Activated naive CD4-positive, alpha-beta T cell treated with anti-CD3 and anti-CD28 coated beads for 36 hours (primary cell): ENCODE measurements at places on chromosomes 7 and 10.

- DNase-seq = peak; percentile 43
These were observed 83.2 kb downstream of the GATA3 start for GRCh38 chr10:8137726-8138125.

- no peak for DNase-seq
These were observed 159.8 kb downstream of the FOXP2 start for GRCh38 chr7:114574384-114574783.

DNA sequence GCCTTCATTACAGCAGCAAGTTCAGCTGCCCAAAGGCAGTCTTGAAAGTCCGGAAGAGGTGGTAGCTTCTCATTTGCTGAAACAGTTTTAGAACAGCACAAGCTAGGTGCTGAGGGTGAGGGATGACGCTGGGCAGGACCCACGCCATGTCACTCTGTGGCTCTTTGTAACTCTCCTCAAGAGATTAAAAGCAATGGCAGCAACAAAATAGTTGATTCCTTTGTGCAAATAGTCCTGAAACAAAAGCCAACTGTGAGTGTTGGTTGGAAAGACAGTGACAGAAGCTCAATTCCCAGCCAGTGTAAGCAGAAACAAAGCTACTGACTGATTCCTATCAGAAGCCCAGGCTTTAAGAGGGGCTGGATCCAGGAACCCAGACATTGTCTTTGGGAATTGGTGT is 47.6 kb upstream of the AQP1 start:
- DNase-seq = no peak

- DNase-seq = no peak
These were observed 166.2 kb downstream of the ZNF365 start for GRCh38 chr10:62540389-62540788.

DNA sequence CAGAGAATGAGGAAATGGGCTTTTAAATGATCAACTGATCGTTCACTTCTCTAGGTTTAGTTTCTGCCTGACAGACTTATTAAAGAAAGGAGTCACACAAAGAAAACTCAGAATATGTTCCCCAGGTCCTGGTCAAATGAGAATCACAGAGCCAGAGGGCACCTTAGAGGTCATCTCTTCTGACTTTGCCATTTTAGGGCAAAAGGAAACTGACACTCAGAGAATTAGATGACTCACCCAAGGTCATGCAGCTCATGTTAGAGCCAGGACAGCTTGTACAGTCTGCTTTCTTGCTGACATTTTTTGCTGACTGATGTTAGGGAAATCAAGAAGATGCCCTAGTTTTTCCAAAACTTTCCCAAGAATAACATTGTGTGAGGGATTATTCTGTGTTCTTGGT is 312.7 kb upstream of the SP8 start:
- no peak for DNase-seq

DNA sequence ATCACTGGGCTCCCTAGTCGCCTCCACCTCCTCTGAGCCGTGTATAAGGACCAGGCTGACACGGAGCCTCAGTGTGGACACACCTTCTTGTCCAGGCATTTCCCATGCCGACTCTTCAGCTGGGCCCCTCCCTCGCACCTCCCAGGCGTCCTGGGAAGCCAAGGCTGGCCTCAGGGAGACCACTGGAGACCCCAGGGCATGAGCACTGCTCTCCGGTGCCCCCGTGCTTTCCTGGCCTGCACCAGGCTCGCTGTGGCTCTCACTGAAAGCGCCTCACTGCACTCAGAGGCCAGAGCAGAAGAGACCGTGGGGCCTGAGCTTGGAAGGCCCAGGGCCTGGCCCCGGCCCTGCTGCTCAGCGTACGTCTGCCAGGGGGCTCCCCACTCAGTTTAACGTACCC is 31.4 kb downstream of the LRRC27 start:
- no peak for DNase-seq

- no peak for DNase-seq
These were observed 102.4 kb downstream of the LRRC4 start for GRCh38 chr7:127928852-127929251.

DNA sequence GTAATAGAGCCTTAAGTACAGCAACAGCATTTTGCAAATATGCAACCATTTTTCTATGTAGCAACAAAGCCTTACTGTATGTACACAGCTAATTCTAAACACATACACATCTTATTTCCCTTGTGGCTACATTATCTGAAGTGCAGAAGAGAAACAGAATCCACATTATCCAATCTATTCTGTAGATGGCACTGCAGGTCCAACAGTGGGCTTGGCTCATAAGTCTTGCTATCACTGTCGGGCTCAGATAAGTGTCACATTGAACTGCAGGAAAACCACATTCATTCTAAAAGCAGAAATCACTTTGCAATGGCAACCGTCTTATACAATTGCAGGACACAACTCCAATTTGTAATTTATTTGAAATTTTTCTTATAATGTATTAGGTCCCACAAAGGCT is 109.8 kb upstream of the NOBOX start:
- DNase-seq = peak; percentile 6

GRCh38 chr7:95509199-95509598 is 23.5 kb downstream of the ASB4 start:
- DNase-seq = no peak

DNA sequence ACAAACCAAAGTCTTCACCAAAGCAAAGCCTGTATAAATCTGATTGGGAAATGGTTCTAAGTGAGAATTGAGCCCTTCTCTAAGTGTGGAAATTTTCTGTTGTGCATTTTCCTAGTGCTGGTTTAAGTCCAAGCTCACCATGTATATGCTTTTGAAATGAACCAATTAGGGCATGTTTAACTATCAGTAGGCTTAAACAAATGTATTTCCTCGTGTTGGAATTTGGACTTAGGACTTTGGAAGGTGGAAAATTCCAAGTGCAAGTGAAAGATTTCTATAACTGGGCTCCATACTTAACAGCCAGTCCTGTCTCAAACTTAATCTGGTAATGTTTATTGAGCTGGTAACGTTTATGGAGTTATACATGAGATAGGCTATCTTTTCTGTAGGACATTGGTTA is 28.5 kb downstream of the CCNY start:
- no peak for DNase-seq

DNA sequence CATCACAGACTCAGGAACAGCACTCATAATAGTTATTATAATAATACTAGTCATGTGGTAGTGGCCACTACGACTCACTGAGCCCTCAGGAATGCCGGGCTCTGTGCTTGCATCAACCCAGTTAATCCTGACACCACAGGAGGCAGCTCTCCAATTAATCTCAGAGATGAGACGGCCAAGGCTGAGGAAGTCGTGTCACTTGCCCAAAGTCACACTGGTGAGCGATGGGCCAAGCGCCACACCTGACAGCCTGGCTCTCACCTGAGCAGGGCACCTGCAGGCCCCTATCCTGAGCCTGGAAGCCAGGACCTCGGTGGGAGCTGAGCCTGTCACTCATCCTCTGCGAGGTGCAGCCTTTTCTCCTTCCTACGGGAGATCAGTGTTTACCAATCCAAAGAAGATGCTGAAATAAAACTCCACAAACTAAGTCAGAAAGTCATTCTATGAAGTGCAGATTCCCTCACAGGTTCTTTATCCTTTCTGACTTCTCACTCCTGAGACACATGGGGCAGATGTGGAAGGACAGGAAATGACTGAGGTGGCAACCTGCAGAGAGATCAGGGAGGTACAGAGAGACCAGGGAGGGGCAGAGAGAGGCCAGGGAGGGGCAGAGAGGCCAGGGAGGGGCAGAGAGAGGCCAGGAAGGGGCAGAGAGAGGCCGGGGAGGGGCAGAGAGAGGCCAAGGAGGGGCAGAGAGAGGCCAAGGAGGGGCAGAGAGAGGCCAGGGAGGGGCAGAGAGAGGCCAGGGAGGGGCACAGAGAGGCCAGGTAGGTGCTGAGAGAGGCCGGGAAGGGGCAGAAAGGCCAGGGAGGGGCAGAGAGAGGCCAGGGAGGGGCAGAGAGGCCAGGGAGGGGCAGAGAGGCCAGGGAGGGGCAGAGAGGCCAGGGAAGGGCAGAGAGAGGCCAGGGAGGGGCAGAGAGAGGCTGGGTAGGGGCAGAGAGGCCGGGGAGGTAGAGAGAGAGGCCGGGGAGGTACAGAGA is 38.5 kb downstream of the VIPR2 start:
- no peak for DNase-seq

- no peak for DNase-seq
These were observed 86.3 kb downstream of the KAT6B start for GRCh38 chr10:74912682-74913081.

- DNase-seq = no peak
These were observed 344.0 kb downstream of the ARL4A start for GRCh38 chr7:13031468-13031867.

DNA sequence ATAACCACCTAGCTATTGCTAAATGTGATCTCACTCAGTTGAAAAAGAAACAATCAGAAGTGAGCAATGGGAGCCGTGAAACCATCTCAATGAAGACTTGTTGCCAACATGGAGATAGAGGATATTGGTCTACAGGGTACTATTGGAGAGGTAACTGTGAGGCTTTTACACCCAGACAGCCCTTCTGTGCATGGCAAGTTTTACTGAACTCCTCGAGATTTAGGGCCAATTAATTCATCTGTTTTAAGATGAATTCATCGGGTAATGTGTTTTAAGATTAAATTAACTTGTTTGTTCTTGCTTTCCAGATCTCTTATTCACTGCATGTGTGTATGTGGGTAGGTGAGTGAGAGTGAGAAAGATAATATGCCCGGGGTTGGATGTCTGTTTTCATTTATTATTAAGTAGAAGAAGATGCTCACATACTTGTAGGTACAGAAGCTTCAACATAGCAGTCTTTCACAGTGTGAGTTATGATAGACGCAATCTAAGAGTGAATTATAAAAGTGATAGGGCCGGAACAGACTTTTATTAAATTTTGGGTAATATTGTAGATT is 323.8 kb downstream of the EXOC4 start:
- no peak for DNase-seq

DNA sequence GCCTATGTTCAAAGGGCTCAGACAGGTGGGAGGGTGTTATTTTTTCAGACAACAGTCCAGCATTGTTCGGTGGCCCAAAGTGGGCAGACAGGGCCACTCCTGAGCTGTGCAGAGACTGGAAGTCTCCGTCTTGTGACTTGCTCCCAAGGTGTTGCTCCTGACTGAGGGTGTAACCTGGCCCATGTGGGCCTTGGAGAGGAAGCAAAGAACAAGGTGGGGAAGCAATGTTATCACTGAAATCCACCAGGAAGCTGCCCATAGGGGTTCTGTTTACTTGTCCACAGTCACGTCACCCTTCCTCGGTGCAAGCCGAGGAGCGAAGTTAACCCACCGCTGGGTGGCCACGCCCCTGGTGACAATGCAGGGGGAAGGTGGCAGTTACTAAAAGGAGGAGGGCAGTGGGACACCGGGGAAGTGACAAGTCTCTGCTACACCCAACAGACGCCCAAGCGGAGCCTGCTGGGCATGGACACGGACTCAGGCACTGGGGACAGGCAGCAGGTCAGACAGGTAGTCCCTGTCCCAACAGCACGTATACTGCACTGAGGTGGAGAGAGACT is 311.6 kb upstream of the MKI67 start:
- no peak for DNase-seq

DNA sequence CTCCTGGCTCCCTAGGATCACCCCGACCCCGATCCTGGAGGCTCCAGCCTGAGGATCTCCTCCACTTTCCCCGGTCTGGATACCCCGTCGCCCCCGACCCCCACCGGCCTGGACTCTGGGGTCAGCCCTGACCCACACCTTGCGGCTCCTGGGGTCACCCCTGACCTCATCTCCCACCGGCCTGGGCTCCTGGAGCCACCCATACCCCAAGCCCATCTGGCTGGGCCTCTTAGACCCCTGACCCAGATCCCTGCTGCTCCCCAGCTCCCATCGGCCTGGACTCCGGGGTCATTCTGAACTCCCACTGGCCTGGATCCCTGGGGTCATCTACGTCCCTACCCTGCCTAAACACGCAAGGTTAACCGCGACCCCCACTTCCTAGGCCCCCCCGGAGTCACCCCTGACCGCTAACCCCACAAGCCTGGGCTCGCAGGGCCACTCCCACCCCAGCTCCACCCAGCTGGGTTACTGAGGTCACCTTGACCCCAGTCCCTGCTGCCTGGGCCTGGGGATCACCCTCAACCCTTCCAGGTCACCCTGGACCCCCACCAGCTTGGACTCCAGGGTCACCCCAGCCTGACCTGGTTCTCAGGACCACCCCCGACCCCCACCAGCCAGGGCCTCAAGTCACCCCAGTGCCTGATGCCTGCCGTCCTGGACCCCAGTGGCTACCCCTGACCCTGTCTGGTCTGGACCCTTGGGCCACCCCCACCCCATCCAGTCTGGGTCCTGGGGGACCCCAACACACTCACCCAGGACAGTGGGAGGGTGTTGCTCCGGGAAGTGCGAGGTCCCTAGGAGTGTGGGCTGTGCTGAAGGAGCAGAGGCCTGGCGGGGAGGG is 1.2 kb downstream of the FOXK1 start:
- DNase-seq = peak; percentile 18

DNA sequence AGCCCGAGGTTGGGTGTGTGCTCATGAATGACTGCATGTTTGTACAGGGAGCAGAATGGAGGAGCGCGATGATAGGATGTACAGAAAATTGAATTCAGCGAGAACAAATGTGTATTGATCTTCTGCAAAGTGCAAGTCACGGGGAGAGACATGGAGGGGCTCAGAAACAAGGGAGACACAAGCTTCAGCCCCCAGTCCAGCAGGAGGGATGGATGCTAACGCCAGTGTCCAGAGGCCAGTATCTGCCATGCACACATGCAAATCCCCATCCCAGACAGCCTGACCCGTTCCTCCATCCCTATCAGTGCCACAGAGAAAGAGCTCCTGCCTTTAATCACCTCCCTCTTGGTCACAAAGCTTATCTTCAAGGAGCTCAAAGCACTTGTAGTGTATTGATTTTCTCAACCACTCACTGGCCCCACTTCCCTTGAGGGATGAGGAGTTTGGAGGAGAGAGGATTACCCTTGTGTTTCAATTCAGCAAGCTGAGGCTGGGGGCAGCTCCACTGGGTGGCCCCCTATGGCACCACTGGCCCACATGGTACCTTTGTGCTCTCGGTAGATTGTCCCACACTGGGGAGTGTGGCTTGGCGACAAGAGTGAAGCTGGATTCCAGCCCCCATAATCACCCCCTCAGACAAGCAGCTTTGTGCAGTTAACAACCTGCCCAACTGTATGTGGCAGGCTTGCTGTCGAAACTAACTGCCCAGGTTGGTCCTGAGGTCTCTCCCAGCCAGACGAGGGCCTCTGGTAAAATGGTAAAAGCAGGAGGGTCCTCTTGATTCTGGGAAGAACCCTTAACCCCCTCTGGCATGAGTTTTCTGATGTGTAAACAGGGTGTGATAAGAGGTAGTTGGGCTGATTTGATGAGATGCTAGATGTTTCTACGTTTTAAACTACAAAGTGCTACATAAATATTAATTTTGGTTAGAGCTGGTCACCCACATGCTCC is 151.6 kb upstream of the UNC5B start:
- DNase-seq = no peak

DNA sequence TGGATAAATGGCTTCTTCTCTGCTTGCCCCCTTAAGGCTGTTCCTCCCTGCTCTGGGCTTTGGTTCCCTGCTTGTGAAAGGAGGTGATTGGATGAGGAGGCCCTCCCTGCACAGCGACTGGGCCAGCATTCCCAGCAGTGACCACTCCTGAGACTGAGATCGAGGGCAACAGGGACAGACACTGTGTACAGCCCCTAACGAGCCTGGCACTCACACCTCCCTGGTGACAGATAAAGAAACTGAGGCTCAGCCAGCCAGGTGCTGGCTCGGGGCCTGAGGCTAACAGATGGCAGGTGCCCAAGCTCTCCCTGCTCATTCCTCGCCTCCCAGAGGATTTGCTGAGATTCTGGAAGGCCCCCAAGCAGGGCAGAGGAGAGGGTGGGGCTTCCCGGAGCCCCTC is 12.0 kb upstream of the AQP1 start:
- DNase-seq = no peak
